Foreskin keratinocyte (primary cell): ENCODE measurements at places on chromosomes 1 and 21. TPM values are rescaled to one million over a fixed set of nuclear protein-coding genes. Genes with fewer than 3 reads are reported as not detected.
A peak's percentile ranks its signal among the peaks of the same experiment; 100 is the strongest.

The SYF2 gene
- 30.8 and 32.4 TPM in 2 replicates for total RNA-seq

The TAS1R1 gene
- total RNA-seq, result not detected in 2 replicates

The NT5C1A gene
- total RNA-seq, result not detected in 2 replicates

The SLC5A9 gene
- not detected in 2 replicates for total RNA-seq

The NEGR1 gene
- 0.51 and 0.53 TPM in 2 replicates for total RNA-seq

The IL10 gene
- total RNA-seq, result not detected in 2 replicates

The NCDN gene
- total RNA-seq, result 14.3 and 15.5 TPM in 2 replicates

The HJV gene
- total RNA-seq, result not detected in 2 replicates

The PACC1 gene
- total RNA-seq, result 15.0 and 17.7 TPM in 2 replicates

The FLG2 gene
- 0.04 and 0.07 TPM in 2 replicates for total RNA-seq

The PGBD5 gene
- total RNA-seq, result 0.14 and 0.20 TPM in 2 replicates

GRCh38 chr1:185338719-185339622, 21.9 kb upstream of the IVNS1ABP start:
- no peak for DNase-seq

GRCh38 chr1:66505671-66506392, 28.1 kb upstream of the SGIP1 start:
- DNase-seq, result no peak

DNA sequence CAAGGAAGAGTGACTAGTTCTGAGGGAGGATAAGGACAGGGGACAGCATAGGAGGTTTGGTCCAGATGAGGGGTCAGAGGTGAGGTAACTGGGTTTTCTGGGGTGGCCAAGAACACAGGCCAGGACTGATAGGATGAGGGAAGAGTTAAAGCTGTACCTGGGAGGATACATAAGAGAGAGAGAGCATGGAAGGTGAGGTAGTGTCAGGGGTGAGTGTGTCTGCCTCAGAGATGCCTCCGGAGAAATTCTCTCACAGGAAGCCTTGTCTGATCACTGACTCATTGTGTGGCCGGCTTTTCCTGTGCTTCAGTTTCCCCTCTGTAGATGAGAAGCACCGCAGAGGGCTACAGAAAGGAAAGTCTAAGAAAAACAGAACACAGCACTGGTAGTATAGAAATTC, 40.2 kb downstream of the FASLG start:
- peak; percentile 49 for DNase-seq

GRCh38 chr1:208201229-208201628, 43.0 kb downstream of the PLXNA2 start:
- no peak for DNase-seq

DNA sequence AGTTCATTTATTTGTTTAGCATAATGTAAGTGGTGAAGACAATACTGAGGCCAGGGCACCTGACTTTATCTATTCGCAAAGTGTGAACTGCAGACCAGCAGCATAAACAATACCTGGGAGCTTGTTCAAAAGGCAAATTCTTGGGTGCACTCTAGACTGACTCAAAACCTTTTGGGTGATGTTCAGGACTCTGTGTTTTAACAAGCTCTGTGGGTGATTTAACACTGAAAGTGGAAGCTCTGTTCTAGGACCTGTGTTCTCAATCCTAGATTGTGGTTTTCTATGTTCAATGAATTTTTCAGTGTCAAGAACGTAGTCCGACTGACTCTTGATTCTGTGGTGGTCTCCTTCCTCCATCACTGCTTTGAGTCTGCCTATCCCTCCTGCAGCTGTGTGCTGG, 71.9 kb downstream of the GPR88 start:
- no peak for DNase-seq

GRCh38 chr1:117213046-117213445, 2.3 kb upstream of the VTCN1 start:
- no peak for DNase-seq

- no peak for DNase-seq
Observed at GRCh38 chr21:30439975-30440374, at the start of gene KRTAP15-1. Gene KRTAP15-1 (plus strand): TSS chr21:30440275. CDS start chr21:30440328, 53 bp downstream.

GRCh38 chr1:17195731-17196130, 9.2 kb upstream of the PADI1 start:
- no peak for DNase-seq

DNA sequence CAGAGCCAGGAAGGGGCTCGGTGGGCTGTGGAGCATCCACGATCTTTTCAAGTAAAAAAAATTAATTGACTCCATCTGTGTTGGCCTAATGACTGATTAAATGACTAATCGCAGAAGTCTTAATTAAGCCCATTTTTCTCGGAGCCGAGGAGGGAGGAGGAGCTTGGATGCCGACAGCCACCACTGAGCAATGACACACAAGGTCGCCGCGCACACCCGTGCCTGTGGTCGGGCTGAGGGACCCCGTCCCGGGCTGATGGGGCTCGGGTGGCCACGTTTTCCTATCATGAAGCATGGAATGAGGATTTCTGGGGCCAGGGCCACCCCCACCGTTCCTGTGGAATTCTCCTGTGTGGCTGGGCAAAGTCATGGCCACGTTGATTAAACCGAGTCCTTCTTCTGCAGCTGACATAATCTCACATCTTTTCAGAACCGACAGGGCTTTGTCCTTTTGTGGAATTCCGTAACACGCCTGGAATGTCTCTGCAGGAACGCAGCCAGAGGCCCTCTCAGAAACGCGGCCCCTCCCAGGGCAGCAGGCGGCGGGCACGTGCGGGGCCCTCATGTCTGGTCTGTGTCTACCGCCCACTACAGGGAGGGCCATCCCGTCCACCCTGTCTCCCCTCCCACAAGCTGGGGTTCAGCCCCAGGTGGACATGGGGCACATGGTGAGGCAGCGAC, 60.7 kb downstream of the MORN1 start:
- peak; percentile 59 for DNase-seq

- no peak for DNase-seq
Observed at GRCh38 chr1:32179193-32179442, 357 bp upstream of the TXLNA start.

DNA sequence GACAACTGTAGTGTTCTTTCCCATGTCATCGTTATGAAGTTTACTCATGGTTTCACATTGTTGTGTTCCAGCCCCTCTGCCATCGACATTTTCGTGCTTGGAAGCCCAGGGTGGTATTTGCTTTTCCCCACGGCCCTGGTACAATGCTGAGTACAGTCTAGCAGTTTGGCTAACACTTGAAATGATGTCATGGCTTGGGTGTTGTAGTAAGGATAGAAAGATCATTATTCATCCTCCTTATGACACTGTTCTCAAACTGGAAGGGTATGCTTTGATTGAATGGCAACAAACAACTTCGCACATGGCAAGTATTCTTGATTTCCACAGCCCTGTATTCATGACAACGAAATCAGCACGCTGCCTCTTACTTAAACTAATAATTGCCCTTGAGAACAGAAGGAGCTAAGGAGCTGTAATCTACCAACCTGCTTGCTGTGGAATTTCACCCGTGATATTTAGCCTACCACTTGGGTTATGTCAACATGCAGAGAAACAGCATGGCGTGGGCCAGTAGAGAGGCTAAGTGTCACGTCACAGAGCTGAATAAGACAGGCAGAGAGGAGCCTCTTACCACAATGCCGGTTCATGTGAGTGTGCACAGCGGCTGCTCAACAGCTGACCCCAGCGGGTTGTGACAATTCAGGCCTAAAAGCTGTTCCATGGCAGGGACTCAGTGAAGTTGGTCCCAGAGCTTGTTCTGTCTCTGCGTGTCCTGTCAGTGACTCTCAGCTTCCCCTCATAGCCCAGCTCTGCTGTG, 73.9 kb downstream of the KCNJ6 start:
- no peak for DNase-seq

GRCh38 chr1:14340002-14340785, 258.3 kb upstream of the KAZN start:
- DNase-seq, result no peak

DNA sequence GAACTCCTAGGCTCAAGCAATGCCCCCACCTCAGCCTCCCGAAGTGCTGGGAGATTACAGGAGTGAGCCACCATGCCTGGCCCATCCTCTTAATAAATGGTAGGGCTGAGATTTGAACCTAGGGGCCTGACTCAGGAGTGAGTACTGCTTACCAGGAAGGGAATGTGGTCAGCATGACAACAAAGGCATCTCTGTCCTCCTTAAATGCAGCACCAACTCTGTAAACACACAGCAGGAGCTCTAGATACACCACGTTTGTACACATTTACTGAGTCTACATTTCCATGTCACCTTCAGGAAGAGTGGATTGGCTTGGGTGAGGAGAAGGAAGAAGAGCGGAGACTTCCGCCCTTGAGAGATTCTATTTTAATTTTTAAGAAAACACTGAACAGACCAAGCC, 38.5 kb downstream of the HIVEP3 start:
- no peak for DNase-seq

DNA sequence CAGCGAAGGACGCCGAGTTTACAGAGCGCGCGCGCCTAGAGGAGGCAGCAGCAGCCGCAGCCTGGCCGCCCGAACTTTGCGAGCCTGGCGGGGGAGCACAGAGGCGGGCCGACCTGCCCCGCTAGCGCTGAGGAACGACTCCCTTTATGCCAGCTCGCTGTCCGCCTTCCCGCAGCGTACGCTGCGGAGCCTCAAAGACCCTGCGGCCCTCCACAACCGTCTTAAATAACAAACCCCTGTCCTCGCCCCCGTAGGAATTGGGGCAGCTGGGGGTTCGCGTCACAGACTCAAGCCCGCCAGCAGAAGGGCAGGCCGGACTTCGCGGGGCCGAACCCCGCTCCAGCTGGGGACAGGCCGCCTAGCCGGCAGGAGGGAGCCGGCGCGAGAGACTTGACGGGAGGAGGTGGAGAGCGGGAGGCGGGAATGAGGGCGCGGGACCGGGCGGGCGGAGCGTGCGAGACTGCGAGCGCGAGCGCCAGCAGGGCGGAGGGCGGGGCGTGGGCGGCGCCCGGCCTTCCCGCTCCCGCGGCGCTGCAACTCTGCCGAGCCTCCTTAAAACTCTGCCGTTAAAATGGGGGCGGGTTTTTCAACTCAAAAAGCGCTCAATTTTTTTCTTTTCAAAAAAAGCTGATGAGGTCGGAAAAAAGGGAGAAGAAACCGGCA, 1.8 kb upstream of the CDKN2C start:
- peak; percentile 72 for DNase-seq

DNA sequence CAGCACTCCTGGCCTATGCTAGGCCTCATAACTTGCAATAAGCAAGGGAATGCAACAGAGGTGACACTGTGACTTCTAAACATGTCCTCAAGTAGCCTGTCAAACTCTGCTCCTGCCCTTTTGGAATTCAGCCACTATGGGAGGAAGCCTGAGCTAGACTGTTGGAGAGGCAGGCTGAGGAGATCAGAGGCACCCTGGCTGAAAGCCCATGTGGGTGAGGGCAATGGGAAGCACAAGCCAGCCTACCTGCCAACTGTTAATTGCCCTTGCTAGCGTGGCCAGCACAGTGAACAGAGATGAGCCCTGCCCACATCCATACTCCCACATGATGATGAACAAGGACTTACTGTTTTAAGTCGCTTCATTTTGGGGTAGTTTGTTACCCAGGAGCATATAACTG, 17.7 kb downstream of the GNB1 start:
- no peak for DNase-seq

GRCh38 chr1:50084389-50084788, 24.3 kb upstream of the ELAVL4 start:
- DNase-seq, result no peak

DNA sequence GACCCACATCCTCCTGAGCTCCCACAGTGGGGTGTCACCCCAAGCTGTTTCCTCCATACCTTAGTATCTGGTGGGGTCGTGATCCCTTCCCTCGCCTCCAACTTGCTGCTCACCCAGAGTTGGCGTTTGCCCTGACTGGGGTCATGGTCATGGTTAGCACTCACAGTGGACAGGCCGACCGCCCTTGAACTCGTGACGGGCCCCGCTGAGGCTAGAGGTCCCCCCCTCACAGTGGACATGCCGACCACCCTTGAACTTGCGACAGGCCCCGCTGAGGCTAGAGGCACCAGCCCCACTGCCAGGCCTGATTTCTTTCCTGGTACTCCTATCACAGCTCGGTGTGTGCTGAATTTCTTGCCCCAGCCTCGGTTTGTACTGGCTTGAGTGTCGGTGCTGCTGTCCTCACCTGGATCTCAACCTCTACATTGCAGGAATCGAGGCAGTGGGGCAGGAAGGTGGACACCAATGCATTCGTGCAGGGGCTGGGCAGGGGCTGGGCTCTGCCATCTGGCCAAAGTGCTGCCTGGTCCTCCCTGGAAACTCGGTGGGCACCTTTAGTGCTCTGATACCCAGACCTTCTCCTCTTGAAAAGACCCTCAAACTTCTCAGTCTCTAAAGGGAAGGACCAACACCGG, 37.5 kb upstream of the AJAP1 start:
- DNase-seq, result no peak

DNA sequence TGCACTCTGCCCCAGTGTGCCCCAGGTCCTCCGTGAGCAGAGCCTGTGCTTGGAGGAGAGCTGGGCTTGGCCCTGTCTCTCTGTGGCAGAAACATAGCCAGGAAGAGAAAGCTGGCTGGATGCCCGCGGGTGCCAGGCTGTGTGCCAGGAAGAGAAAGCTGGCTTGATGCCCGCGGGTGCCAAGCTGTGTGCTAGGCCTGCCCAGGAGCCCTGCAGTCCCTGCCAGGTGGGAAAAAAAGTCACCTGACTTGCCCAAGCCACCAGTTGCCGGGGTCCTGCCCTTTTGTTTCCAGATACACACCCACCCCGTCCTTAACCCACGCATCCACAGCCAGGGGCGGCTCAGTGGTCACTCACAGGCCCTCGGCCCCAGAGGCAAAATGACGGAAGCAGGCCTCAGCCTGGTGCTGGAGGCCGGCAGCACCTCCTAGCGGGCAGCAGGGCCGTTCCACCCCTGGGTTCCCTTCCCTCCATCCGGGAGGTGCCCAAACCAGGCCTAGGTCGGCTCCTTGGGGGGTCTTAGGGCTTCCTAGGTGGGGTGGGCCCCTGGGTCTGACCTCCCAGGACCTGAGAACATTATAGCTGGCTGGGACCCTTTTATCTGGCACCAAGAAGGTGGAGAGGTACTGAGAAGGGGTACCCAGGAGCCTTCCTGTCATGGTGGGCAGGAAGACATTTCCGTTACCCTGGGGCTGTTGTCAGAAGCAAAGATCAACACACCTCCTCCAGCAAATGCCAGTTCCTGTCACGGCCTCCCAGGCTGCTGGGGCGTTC, 9.1 kb downstream of the ITGB2 start:
- DNase-seq, result no peak

- peak; percentile 55 for DNase-seq
Observed at GRCh38 chr1:225611537-225612223, 41.2 kb downstream of the ENAH start.

- DNase-seq, result no peak
Observed at GRCh38 chr1:7826363-7826762, 26.5 kb downstream of the UTS2 start.
